ENCODE measurements at places on chromosomes 1 and 21.

- DNase-seq: no peak
Observed at GRCh38 chr1:103937763-103938357, 188.2 kb downstream of the AMY1C start.

DNA sequence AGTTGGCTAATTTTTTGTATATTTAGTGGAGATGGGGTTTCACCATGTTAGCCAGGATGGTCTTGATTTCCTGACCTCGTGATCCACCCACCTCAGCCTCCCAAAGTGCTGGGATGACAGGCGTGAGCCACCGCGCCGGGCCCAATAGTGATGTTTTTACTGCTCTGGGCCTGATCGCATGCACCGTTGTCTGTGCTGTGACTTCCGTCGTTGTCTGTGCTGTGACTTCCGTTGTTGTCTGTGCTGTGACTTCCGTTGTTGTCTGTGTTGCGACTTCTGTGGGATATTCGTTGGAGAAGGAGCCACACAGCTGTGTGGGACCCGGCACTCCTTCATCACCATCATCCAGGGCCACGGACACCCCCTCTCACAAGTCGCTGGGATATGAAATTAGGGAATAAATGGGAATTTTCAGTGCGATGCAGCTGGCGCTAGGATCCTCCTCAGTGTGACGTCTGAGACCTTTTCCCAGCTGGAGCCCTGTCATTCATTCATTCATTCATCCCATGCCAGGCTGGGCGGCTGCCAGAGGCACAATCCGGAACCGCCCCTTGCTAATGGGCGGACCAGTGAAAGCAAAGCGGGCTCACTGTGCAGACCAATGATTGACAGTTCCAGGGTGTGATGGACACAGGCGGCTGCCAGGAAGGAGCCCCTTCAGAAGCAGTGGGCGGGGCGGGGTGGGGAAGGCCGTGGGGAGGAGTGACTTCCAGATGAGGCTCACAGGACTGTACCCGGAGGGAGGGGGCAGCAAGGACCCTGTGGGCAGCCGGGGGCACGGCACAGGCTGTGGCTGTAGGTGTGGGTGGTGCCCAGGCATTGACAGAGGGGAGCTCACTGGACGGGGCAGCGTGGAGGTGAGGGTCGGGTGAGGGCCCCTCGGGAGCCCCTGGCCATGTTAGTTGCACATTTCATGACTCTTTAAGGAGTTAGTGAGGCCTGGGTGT is 48.9 kb downstream of the PRKCZ start:
- DNase-seq: no peak

GRCh38 chr1:204087181-204087892 is 14.4 kb downstream of the SOX13 start:
- no peak for DNase-seq

- DNase-seq: no peak
Observed at GRCh38 chr1:34518146-34518699, 236.6 kb upstream of the GJB5 start.

DNA sequence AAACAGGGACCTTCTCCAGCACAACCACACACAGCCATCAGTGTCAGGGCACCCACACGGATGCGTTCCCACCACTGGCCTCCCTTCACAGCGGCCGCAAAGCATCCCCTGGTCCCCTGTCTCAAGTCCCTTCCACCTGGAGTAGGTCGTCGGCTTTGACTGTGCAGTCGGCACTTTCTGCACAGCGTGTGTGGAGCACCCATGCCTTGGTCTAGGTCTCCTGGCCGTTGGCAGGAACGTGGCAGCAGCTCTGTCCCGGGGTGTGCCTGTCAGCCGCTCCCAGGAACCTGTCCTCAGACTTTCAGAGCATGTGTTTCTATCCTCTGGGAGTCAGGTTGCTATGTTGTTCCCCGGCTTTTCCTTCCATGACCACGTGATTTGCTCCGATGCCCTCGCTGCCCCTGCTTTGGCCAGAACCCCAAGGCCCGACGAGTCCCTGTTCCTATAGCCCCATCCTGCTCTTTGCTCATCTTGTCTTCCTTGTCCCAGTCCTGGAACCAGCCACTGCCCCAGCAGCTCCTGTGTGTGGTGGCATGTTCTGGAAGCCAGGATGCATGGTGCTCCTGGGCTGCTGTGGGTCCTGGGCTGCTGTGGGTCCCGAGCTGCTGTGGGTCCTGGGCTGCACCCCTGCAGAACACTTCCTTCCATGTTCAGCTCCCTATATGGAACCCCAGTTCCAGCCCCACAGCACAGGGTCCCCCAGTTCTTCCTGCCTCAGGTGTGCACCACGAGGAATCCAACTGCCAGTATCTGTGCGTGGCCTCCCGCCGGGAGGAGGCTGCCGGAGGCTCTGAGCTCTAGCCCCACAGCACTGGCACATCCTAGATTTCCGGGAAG is 84.2 kb upstream of the COL6A1 start:
- DNase-seq: no peak

All from NCI-H2029 treated with DMSO at 0.1 percent for 48 hours (cell line).